ENCODE measurements at places on chromosomes 16 and 17. TPM values are rescaled to one million over a fixed set of nuclear protein-coding genes. Genes with fewer than 3 reads are reported as not detected.

Gene PRSS8
- 3.8 TPM for total RNA-seq

Gene RGS9
- total RNA-seq, result 8.5 TPM

Gene FAM117A
- 9.2 TPM for total RNA-seq

DNA sequence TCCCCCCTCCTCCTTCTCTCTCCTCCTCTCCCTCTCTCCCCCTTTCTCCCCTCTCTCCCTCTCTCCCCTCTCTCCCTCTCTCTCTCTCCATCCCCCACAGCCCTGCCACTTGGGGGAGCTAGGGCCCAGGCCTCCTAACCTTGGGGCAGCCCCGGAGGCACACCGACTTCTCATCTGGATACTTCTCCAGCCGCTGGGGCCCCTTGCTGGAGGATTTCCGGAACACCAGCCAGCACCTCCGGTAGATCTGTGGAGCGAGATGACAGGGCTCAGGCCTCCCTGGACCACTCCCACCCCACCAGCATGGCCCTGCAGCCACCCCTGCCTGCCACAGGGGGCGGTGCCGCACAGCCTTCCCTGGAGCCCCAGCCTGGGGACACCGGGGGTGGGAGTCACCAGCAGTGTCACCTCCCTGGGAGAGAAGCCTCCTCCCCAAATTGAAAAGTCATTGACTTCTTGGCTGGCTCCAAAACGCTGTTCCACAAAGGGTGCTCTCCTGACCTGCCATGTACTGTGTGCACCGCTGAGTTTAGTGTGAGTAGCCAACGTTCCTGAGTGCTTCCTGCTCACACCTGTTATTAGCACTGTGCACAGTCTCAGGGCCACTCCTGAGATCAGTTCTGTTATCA is 10.5 kb downstream of the DOK4 start:
- H3K4me3 ChIP-seq, result no peak overlapping the region
- peak overlapping the region; percentile 41 for H3K27ac ChIP-seq
- H3K36me3 ChIP-seq, result peaks cover 13% of the 10 kb centered on the region
- peaks cover 40% of the 10 kb centered on the region for H3K4me1 ChIP-seq
- peaks cover 11% of the 10 kb centered on the region for H3K27me3 ChIP-seq

DNA sequence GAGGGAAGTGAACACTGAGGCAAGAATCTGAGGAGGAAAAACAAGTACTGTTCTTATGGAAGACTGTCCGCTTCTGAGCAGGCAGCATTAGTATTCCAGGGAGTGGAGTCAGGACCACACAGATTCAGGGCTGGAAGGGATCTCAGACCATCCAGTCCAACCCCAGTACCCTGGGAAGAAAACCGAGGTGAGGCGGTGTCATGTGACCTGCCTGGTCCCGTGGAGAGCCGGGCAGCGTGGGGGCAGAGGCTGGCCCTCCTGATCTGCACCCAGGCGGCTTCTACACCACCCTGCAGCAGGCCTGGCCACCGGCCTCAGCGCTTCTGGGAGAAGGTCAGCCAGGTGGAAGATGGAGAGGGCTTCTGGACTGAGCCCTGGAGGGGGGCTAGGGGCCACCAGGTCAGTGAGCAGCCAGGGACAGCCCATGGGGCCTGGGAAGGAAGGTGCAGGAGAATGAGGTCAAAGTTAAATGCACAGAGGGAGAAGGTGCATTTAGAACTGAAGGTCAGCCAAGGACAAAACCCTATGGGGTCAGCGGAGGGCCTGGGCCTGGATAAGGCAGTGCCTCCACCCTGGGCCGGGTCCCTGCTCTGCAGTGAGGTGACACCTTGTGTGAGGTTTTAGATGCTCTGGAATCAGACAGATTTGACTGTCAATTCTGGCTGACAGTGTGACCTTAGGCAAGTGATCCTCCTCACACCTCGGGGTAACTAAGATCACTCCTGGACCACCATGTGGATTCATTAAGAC is 45.9 kb downstream of the VAC14 start:
- peaks cover 19% of the 10 kb centered on the region for H3K4me1 ChIP-seq
- H3K27me3 ChIP-seq, result peaks cover 10% of the 10 kb centered on the region
- H3K27ac ChIP-seq, result no peak overlapping the region
- peaks cover 26% of the 10 kb centered on the region for H3K36me3 ChIP-seq
- no peak for DNase-seq
- no peak overlapping the region for H3K4me3 ChIP-seq

- H3K27me3 ChIP-seq, result peaks cover 7% of the 10 kb centered on the region
- H3K4me3 ChIP-seq, result no peak overlapping the region
- DNase-seq, result no peak
- peaks cover 42% of the 10 kb centered on the region for H3K36me3 ChIP-seq
Measured at GRCh38 chr17:80365983-80366382, 49.0 kb upstream of the ENDOV start.
